Stimulated activated CD4-positive, alpha-beta T cell treated with anti-CD3 and anti-CD28 coated beads, Interleukin-4, amount 100 ng/mL, for 1 hour (primary cell): ENCODE measurements at places on chromosomes 5 and 9.

DNA sequence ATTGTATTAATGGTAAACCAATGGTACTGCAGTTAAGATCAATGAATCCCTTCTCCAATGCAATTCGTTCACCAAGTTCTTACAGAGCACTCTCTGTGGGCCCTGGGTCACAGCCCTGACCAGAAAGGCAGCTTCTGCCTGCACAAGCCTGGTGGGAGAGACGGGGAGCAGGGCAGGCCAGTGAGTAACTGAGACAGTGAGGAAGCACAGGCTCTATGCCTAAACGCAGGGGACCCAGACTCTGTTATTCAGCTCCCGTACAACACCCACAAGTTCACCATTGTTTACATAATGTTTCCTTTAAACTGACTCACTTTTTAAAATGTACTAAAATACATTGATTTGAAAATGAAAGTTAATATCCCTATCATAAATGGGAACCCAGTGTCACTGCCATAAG is 40.5 kb upstream of the CTSL start:
- DNase-seq: no peak

GRCh38 chr9:34991607-34992375 is 2.2 kb downstream of the DNAJB5 start:
- DNase-seq: no peak

- no peak for DNase-seq
Measured at GRCh38 chr5:56746553-56747339, 68.6 kb upstream of the MAP3K1 start.

GRCh38 chr5:14771972-14772371 is 99.6 kb downstream of the ANKH start:
- DNase-seq: no peak

DNA sequence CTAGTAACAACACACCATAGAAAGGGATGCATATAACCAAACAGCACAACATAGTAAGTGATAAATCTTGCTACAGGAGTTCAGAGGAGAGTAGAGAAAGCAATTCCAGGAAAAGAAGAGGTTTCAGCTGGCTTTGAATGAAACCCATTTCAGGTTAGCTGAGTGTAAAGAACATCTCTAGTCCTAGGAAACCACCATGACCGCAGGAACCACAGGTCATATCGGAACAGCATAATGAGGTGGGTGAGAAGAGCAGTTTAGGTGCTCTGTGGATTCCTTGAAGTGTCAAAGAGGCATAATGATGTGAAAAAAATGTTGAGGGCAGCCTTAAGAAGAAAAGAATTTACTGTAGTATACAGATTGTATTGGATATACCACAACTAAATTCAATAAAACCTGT is 507.5 kb downstream of the MTRR start:
- no peak for DNase-seq

DNA sequence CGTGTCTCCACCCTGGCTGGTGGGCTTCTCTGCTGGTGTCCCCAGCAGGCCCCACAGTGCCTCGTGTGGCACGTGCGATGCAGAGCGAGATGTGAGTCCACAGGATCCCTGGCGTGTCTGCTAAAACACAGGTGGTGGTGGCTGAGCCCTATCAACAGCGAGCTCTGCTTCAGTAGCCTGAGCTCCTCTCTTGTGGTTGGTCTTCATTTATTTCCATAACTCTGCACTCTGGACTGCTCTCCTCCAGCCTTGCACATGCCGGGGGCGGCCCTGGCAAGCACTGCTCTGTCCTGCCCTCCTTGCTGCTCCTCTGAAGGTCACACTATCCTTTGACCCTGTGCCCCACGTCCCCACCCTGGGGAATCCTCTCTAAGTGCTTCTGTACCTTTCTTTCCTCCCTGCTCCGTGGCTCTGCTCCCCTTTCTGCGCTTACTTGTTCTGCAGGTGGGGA is 59.2 kb downstream of the NSUN2 start:
- DNase-seq: no peak

- no peak for DNase-seq
Measured at GRCh38 chr5:132952829-132953228, 10.6 kb downstream of the AFF4 start.

DNA sequence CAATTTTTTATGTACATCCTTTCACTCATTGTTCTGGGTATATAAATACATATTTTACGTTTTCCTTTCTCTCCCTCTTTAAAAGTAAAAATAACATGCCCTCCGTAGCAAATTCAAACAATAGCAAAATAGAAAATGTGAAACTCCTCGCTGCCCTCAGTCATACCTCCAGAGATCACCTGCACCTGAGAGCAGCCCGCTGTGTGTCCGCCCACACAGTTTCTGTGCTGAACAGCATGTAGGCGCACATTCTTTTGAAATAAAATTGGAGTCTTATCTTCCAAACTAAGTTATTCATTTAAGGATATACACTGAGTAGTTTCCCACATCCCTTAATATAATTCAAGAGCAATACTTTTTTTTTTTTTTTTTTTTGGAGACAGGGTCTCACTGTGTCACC is 255.7 kb downstream of the AOPEP start:
- DNase-seq: no peak

GRCh38 chr9:121365564-121365963 is 4.5 kb downstream of the STOM start:
- DNase-seq: no peak

DNA sequence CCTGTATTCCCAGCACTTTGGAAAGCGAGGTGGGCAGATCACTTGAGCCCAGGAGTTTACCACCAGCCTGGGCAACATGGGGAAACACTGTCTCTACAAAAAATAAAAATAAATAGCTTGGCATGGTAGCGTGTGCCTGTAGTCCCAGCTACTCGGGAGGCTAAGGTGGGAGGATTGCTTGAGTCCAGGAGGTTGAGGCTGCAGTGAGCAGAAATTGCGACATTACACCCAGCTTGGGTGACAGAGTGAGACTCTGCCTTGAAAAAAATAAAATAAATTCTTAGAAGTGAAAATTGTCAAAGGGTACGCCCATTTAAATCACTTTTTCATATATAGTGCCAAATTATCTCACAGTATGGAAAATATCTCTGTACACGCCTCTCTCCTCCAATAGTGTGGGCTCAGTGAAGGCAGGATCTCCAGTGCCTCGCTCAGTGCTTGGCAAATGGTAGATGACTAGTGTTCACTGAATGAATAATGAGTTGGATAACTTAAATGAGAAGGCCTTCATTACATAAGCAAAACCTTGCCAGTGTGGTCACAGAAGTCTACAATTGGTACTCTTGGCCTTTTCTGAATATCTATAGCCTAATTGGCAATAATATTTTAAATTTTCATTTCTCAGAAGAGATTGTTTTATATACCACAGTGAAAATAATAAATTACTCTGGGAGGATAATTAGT is 9.4 kb upstream of the CCL28 start:
- DNase-seq: no peak

DNA sequence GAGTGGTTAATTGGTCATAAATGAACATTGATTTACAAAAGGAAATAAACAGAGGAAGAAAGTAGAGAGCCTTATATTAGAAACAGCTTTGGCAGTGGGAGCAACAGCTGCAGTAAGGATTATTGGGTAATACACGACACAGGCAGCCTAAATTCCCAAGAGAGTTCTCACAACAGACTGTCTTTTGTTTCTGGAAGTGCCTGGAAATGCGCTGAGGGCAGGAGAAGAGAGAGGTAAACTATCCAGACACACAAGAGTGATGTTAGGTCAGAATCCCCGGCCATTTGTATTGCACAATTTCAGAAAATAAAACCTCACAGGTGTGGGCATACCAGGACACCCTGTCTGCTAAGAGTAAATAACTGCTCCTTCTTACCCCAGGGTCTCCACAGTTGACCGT is 450.4 kb upstream of the CTNND2 start:
- no peak for DNase-seq

- no peak for DNase-seq
Measured at GRCh38 chr5:83255268-83255667, 177.9 kb downstream of the XRCC4 start.

DNA sequence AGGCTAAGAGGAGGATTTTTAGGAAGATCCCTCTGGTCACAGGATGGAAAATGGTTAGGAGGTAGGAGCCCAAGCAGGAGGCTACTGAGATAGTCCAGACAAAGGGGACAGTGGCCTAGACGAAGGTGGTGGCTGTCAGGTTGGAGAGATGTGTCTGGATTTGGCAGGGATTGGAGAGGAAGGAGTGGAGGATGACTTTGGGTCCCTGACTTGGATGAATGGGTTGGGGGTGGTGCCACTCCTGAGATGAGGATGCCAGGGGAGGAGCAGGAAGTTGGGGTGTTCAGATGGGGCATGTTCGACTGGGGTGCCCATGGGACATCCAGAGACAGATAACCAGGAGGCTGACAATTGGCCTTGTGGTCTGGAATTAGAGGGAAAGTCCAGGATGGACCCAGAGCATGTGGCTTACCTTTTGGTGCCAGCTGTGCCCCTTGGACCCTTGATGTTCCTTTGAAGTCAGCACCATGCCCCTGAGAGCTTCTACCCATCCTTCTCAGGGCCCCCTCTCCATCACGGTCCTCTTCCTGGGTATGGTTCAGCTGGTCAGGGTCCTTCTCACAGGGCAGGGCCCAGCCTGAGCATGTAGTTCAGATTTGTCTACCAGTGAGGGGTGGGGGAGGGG is 15.1 kb upstream of the IGFBPL1 start:
- DNase-seq: no peak

- peak; percentile 46 for DNase-seq
Measured at GRCh38 chr9:37801287-37801850, 772 bp downstream of the DCAF10 start.

DNA sequence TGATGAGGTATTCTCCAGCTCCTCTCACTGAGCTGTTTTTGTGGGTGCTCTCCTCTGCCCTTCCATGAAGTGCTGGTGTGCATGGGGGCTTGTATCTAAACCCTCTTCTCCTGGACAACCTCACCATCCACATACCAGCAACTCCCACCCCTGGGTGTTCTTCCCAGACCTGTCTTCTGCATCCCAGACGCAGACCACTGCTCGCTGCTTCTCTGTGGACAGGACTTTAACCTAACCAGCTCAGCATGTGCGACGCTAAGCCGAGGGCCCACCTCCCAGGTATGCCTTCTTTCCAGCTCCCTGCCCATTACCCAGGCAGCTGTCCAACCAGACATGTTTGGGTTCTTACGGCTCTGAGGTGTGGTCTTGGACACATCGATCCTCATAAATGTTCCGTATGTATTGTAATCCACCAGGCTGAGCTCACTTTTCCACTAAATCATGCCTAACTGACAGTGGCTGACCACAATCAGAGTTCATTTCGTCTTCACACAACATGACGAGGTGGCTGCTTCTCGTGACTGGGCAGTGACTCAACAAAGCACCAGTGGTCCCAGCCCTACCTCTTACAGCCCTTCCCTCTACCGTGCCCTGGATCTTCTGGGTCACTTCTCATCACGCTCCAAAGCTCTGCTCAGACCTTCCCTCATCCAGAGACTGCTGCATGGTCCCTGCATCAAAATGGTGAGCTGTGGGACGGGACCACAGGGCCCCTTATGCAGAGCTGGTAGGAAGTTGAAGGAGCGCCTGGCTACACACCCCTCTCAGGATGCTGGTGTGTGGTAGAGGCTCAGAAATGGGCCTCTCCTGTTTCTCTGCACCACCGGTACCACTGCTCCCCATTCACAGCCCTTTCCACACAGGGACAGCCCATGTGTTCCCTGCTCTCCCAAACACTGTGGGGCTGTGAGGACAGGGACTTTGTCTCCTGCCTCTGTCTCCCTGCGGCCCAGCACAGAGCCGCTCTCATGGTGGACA is 9.6 kb upstream of the PTGES2 start:
- DNase-seq: no peak

- DNase-seq: no peak
Measured at GRCh38 chr5:150111122-150111521, 24.8 kb upstream of the CSF1R start.

DNA sequence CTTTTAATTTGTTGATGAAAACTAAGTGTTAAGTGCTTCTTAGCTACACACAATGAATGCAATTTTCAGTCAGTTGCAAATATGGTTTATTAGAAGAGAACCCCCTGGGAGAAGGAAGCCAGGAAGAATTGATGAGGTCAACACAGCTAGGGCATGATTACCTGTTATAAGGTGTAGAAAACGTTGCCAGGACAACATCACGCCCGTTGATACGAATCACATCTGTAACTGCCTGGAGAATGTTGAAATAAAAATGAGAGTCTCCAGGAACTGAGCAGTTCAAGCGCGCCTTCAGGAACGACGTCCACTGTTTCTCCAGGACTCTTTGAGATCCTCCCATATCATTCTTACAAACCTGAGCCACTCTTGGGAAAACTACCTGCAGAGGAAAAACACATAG is 88.0 kb downstream of the SEMA6A start:
- DNase-seq: no peak

- DNase-seq: no peak
Measured at GRCh38 chr5:54001976-54002775, 308.2 kb downstream of the ARL15 start.

DNA sequence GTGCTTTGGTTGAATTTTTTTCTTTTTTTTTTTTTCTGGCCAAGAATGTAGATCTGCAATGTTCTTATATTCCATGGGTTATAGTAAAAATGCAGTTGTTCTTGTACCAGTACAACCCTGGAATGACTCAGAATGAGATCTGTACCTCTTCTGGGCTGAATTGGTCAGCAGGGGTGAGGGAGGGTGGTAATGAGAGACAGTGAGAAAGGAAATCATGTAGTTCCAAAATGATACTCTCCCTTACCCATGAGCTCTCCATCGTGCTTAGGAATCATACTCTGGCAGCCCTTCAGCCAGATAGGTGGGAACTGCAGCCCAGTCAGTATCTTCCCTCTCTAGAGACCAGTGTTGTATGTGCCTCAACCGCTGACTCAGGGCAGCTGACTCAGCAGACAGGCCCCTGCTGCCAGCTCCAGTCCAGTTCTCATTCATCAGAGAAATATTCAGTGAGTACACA is 2.1 kb upstream of the GLIS3 start:
- DNase-seq: peak; percentile 8
